ENCODE measurements at places on chromosomes 1 and 21.

- DNase-seq, result no peak
Measured at GRCh38 chr1:180627411-180627810, 4.4 kb upstream of the XPR1 start.

- DNase-seq, result peak; percentile 10
Measured at GRCh38 chr1:39091845-39092645, 65.9 kb downstream of the NDUFS5 start.

DNA sequence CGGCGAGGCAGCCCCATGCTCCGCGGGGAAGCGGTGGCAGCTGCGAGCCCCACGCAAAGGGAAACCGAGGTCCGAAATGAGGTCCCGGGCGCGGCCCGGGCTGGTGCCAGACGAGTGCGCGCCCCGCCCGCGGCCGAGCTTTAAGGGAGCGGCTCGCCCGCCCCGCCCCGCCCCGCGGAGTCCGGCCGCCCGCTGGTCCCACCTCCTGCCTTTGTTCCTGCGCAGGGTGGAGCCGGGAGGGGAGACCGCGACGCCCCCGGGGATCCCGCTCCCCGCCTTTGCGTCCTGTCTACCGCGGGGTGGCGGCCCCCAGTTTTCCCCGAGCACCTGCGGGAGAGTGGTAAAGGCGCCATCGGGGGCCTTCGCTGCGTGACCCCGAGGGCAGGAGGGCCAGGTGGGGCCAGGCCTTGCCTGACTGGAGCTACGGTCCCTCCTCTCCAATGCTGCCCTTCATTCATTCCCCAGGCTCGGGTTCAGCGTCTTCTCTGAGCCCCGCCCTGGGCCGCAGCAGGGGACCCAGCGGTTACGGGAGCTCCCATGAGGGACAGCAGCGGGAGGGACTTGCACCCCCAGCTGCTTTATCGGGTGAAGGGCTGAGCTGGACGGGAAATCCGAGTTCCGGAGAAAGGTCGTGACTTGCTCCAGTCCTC, at the start of gene HES2:
HES2 (minus strand) TSS at position 116 of the 650 bp plus-strand sequence; CDS start at position 17, 99 bp downstream.
- no peak for DNase-seq

- DNase-seq, result no peak
Measured at GRCh38 chr1:218617986-218618385, 272.9 kb downstream of the TGFB2 start.

- DNase-seq, result no peak
Measured at GRCh38 chr1:229470406-229471043, 36.6 kb upstream of the ACTA1 start.

GRCh38 chr1:61490924-61491323, 234.0 kb downstream of the TM2D1 start:
- no peak for DNase-seq

GRCh38 chr1:21669258-21670058, at the start of gene RAP1GAP:
TSS of gene RAP1GAP (minus strand) at chr1:21669357. CDS start at chr1:21620032, 49,325 bp downstream.
- peak; percentile 67 for DNase-seq

DNA sequence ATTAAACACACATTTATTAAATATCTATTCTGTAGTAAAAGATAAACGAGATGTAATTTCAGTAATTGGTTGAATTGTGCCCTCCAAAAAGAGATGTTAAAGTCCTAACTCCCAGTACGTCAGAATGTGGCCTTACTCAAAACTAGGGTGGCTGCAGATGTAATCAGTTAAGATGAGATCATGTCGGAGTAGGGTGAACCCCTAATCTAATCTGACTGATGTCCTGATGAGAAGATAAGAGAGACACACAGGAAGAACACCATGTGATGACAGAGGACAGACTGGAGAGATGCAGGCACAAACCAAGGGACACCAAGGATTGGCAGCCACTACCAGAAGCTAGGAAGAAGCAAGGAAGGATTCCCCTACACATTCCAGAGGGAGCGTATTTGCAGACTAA, 104.1 kb downstream of the SLC25A24 start:
- no peak for DNase-seq

GRCh38 chr1:50747394-50747793, 212.7 kb downstream of the FAF1 start:
- no peak for DNase-seq

Data from NCI-H1417 (cell line).